CD4-positive, alpha-beta T cell treated with Interleukin-4 for 4 hours (primary cell): ENCODE measurements at places on chromosomes 5 and 9.

DNA sequence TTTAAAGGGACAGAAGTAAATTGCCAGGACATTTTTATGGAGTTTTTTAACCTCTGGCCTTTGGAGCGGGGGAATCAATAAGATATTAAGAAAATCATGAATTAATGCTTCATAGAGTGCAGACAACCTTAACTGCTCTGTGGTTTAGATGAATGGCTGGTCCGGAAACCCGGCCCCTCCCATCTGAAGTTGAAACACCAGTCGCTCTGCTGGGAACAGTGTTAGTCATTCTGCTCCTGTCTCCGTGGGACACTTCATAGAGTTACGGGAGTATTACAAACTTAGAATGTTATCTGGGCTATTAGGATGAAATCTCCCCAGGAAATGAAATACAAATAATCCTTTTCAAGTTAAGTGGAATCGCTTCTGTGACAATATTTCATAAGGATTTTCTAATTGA, 110.1 kb upstream of the IRX2 start:
- DNase-seq = no peak

- no peak for DNase-seq
Observed at GRCh38 chr9:123615381-123615780, 259.4 kb downstream of the CRB2 start.

- no peak for DNase-seq
Observed at GRCh38 chr5:170413897-170414296, 24.7 kb upstream of the KCNMB1 start.

DNA sequence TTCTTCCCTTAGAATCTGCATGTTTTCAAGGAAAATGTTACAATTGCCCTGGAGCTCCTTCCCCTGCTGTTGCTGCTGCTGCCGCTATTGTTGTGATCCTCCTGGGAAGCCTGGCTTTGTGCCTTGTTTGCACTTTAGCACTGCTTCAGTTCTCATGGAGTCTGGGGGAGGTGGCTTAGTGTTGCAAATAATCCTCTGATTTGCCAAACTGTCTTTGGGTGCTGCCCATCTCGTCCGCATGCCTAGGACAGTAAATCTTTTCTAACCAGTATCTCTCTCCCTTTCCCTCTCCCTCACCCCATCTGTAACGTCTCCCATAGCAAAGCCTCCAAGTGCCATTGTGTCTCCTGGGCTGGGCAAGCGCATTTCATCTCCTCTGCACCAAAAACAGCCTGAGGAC, 30.3 kb downstream of the FAM240B start:
- no peak for DNase-seq

GRCh38 chr5:179986328-179986727, 78.6 kb upstream of the TBC1D9B start:
- no peak for DNase-seq

DNA sequence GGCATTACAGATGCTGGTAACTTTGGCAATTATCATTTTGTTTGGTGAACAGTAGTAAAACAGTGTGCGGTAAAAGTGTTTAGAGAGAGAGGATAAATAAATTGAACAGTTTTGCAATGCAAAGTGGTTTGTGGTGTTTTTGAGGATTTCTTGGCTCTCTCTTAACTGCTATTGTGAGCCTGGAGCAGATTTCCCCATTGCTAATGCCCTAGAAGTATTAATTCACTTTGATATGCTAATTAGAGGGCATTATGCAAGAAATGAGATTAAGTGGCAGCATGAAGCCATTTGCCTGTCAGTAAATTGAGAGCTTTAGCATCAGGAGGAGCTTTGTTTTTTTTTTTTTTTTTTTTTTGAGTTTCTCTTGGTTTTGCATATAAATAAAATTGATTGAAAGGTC, 8.2 kb downstream of the PBX3 start:
- DNase-seq = no peak

- DNase-seq = no peak
Observed at GRCh38 chr9:108386032-108386431, 469.8 kb downstream of the ACTL7B start.

DNA sequence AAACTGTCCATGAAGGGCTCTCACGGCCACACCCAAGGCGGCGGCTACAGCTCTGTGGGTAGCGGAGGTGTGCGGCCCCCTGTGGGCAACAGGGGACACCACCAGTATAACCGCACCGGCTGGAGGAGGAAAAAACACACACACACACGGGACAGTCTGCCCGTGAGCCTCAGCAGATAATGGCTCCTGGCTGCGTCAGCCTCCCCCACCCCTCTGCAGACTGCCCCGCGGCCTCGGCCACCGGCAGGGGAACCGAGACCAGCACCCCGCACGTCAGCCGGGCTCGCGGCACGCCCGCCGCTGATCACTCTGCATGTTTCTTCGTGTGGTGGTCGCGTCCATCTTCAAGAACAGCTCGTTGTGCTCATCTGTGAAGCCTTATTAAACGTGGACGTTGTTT, 41.5 kb downstream of the TENT4A start:
- no peak for DNase-seq
